ENCODE measurements at places on chromosomes 13 and 19.

DNA sequence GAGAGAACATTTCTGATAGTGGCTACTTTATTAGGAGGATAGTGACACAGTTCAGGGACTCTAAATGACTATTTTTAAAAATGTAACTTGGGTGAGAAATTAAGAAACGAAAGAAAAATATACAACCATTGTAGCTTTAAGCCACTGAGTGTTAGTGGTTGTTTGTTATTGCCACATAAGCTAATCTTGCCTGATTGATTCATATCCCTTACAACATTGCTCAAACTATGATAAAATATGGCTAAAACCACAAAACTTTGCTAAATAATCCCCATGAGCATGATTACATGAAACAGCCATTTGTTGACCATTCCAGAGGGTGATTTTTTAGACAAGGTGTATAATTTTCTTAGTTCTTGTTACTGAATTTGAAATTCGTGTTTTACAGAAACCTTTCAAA, 343.4 kb downstream of the SLITRK5 start:
- DNase-seq: no peak

GRCh38 chr13:79398127-79398526, 7.9 kb downstream of the RBM26 start:
- no peak for DNase-seq

GRCh38 chr19:50669302-50670101, 20.3 kb downstream of the C19orf81 start:
- no peak for DNase-seq

DNA sequence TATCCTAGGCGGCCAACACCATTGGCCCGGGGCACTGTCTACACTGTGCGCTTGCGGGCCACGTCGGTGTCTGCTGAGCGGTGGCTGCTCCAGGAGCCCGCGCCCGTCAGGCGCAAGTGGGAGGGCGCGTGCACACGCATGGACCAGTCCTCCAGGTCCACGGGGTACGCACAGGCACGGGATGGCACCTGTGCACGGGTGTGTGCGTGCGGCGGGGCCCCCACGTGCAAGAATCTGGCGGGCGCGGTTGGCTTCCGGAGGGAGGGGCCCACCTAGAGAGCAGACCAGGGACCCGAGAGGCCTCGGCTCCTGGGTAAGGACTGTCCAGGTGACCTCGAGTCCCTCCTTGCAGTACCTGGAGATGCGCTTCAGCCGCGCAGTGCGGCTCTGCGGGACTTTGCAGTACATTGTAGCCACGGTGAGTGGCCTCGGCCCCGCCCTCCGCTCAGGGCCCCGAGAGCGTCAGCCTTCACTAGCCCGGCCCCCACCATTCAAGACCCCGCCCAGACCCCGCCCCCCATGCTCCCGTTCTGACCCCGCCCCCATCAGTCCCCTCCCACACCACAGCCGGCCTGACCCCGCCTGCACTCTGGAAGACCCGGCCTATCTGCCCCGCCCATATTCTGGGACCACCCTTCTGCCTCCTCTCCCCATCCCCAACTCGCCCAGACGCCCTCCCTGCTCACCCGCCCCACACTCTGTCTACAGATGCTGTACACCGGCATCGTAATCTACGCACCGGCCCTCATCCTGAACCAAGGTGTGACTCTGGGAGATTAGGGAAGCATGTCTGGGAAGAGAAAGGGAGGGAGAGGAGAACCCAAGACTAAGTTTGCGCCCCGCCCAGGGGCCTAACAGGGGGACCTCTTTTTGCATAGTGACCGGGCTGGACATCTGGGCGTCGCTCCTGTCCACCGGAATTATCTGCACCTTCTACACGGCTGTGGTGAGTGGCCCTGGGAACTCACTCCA, 2.3 kb downstream of the SLC5A5 start:
- DNase-seq: peak; percentile 63

- no peak for DNase-seq
Measured at GRCh38 chr13:75139291-75139690, 342.7 kb downstream of the TBC1D4 start.

DNA sequence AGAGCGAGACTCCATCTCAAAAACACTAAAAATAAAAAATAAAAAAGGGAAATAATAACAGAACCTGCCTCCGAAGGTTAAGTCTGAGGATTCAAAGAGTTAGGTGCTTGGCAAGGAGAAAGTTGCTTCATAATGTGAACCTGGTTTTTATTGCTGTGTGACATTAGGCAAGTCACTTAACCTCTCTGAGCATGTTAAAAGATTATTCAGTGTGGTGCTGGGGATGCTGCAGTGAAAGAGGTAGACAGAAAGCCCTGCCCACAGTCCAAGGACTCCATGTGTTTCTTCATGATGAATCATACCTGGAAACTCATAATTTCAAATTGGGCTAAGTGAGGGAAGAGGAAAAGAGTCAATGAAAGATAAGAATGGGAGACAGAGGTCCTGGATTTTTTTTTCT, 2.4 kb downstream of the IL27RA start:
- DNase-seq: no peak

DNA sequence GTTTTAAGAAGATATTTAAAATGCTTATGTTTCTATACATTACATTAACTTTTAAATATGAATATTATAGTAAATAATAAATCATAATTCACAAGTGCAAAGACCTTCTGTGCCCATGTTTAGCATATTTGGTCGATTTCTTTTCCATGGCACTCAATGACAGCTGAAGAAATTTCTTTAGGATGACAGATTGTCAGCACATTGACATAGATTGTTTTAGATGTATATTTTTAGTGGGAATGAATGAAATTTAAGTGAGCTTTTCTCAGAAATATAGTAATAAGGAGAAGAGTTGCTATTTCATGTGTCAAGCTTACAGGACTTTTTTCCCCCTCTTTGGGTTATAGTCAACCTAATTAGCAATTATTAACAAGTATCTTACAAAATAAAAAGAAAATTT, 256.5 kb downstream of the SHISA2 start:
- DNase-seq: no peak

- DNase-seq: no peak
Measured at GRCh38 chr13:51559946-51560735, 24.1 kb upstream of the WDFY2 start.

DNA sequence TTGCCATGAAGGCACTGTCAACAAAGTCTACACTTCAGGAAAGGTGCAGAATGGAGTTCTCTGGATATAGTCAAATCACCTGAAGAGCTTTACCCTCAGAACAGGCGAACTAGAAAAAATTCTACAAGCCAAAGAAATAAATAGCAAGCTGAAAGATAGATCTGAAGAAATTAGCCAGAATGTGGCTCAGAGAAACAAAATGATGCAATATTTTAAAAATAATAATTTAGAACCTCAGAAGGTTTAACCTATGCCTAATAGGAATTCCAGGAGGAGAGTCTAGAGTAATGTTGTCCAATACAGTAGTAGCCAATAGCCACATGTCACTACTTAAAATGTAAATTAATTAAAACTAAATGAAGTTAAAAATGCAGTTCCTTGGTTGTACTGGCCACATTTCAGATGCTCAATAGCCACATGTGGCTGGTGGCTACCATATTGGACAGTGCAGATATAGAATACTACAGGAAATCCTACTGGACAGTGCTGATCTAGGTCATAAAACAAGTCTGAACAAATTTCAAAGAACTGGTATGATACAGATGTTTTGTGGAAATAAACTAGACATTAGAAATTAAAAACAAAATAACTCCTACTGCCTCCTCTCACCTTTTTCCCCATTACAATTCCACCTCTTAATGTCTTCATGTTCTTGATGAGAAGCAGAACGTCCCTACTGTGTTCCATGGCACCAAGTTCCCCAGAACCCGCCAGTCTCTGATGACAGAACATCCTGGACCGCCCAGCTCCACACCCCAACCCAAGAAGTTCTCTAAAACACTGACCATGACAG, 679 bp upstream of the CDADC1 start:
- no peak for DNase-seq

GRCh38 chr19:50362030-50362412, 3.4 kb downstream of the NAPSA start:
- DNase-seq: peak; percentile 28

GRCh38 chr19:45076851-45077730, 813 bp upstream of the ZNF296 start:
- no peak for DNase-seq

DNA sequence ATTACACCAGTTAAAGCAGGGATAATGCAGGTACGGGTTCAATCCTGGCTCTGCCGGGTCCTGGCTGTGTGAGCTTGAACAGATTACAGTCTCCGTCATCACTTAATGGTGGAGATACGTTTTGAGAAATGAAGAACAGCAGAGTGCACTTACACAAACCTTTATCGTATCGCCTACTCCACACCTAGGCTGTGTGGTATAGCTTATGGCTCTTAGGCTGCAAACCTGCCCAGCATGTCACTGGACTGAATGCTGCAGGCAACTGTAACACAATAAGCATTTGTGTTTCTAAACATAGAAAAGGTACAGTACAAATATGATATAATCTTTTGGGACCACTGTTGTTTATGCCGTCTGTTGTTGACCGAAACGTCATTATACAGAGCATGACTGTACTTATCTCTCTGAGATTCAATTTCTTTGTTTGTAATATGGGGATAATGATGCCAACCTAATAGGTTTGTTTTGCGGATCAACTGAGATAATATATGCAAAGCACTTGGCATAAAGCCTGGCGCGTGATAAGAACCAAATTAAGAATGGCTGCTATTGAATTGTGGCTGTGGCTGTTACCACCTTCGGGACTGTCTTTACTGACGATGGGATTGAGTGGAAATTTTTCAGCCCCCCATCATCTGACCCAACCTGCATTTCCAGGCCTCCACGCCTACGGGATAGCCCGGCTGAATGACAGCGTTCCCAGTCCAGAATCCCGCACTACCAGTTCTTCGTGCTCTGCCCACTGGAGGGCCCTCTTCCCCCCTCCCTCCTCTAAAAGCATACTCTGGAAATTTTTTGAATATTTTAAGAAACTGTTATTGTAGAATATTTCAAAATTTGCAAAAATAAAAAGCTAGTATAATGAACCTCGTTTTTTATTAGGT, 11.2 kb downstream of the KRTDAP start:
- DNase-seq: no peak

DNA sequence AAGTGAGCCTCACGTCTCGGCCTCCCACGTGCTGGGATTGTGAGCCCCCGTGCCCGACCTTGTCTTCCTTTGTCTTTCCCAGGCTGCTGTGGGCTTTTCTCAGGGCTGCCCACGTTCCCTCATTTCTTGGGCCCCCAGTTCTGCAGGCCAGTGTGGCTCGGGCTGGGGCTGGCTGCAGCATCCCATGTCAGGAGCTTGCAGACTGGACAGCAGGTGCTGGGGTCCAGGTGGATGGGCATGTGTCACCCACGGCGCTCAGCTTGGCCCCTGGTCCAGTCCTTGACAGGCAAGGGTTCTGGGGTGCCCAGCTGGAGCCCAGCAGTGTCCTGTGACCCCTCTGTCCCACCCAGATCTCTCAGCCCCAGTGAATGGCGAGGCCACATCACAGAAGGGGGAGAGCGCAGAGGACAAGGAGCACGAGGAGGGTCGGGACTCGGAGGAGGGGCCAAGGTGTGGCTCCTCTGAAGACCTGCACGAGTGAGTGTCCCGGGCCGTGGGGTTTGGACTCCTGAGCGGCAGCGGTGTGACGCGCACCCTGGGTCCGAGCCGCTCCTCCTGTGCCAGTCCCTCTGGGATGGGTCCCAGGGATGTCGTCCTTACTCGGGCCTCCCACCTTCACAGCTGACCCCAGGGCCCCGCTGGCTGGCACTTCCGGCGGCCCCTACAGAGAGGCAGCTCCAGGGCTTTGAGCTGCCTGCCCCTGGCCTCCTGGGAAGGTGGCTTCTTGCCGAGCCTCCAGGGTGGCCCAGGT, 17.3 kb downstream of the PLIN4 start:
- DNase-seq: no peak

DNA sequence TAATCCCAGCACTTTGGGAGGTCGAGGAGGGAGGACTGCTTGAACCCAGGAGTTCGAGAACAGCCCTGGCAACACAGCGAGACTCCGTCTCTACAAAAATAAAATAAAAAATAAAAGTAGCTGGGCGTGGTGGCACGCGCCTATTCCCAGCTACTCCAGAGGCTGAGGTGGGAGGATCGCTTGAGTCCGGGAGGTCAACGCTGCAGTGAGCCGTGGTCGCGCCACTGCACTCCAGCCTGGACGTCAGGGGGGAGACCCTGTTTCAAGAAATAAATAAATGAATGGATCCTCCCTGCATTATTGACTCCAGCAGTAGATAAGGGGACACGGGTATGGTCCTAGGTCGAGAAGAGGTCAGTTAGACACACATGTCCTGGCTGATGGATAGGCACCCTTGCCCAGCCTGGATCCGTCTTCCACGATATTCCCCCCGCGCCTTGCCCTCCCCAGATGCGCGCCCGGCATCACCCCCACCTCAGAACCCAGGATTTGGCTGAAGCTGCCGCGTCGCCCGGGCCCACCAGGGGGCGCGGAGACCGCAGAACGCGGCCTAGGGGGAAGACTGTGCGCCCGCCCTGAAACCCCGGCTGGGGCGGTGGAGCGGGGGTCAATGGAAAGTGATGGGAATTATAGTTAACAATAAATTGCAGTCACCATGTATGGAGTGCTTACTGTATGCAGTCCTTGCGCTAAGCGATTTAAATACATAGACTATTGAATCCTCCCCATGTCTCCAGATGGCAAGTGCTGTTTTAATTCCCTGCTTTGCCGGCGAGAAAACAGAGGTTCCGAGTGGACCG, 2.1 kb upstream of the HOOK2 start:
- peak; percentile 86 for DNase-seq

DNA sequence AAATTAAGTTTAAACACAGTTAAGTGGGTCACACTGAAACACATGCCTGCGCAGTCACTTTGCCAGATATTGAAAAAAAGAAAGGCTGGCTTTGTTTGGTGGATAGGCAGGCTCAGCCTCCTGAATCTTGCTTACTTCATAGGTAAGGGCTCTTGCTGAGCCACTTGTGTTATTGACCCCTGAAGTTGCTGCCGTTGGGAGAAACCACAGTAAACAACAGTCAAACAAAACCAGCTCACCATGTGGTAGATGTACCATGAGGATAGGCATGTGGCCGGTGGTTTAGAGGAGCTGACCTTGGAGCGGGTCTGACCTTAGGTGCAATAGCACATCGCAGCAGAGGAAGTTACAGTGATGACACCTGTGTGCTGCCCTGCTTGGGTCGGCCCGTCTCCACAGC, 52.2 kb downstream of the SPATA13 start:
- no peak for DNase-seq

- DNase-seq: no peak
Measured at GRCh38 chr13:27967203-27967735, 1.8 kb downstream of the CDX2 start.

GRCh38 chr19:38649305-38650171, 2.1 kb downstream of the ACTN4 start:
- peak; percentile 63 for DNase-seq

Measured in lower lobe of right lung (tissue), 2 donors.